ENCODE measurements at places on chromosomes 13 and 19. TPM values are rescaled to one million over a fixed set of nuclear protein-coding genes. Genes with fewer than 3 reads are reported as not detected.

DNA sequence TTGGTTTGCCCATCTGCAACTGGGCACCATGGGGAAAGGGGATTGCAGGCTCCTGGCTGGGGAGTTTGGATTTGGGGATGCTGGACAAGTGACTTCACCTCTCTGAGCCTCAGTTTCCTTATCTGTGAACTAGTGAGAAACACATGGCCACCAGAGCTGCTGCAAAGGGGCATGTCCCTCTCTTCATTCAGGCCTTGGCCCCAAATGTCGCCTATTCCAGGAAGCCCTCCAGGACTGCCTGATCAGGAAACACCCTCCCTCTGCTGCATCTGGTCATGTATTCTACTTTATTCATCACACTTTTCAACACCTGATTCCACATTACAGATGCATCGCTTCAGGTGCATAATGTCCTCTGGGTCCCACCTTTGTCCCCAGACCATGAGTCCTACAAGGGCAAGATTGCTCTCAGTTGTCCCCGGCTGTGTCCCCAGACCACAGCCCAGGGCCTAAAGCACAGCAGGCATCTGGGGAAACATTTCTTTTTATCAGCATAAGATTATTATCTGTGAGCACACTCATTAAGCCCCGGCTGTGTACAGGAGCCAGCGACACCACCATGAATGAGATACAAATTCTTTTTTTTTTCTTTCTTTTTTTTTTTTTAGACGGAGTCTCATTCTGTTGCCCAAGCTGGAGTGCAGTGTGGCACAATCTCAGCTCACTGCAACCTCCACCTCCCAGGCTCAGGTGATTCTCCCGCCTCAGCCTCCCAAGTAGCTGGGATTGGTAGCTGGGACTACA, 37.5 kb downstream of the ARRDC2 start:
- no peak for DNase-seq

- no peak for DNase-seq
Observed at GRCh38 chr19:6103894-6104293, 6.4 kb downstream of the RFX2 start.

The SGCG gene
- total RNA-seq, result not detected

The IZUMO2 gene
- not detected for total RNA-seq

Data from T-helper 17 cell (primary cell).